ENCODE measurements at places on chromosomes 3 and 15.

DNA sequence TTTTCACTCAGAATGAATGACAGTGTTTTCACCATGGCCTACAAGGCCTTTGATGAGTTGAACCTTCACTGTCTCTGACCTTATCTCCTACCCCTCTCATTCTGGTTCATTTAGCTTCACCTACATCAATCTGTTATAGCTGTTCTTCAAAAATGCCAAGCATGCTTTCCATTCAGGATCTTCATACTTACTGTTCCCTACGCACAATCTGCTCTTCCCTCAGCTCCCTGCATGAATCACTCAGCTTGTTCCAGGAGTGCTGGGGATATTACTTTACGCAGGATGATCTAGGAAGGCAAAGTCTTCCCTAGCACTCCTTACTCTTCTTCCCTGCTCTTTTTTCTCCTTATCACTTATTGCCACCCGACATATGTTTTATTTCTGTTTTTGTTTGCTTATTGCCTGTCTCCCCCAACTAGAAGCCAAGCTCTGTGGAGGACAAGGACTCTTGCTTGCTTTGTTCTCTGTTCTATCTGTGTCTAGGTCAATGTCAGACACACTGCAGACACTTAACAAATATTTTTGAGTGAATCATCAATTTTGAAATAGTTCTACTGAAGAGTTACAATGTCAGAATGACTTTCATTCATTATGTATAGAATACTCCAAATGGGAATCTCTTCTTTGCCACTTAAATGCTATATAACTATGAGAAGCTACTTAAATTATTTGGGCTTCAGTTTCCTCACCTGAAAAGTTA, 238.3 kb upstream of the FEZF2 start:
- no peak for DNase-seq

- no peak for DNase-seq
Measured at GRCh38 chr3:30245858-30246622, 360.4 kb upstream of the TGFBR2 start.

- no peak for DNase-seq
Measured at GRCh38 chr3:42497009-42497731, 5.3 kb upstream of the VIPR1 start.

DNA sequence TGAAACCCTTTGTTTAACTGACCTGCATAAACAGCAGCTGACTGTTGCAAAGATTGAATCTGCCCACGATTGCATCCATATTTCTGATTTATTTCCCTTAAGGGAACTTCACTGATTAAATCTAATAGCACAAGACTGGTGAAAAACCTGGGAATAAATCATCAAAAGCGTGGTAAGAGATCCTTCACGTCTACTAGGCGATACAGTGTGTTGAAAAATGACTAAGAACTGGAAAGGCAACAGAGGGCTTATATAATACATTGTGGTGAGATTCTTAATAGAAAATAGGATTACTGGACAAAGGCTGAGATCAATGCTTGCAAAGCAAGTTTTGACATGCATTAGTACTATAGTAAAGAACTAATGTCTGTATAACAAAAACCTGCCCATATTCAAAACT, 49.0 kb downstream of the POLQ start:
- DNase-seq = no peak

- no peak for DNase-seq
Measured at GRCh38 chr3:134381831-134382442, 7.7 kb upstream of the AMOTL2 start.

DNA sequence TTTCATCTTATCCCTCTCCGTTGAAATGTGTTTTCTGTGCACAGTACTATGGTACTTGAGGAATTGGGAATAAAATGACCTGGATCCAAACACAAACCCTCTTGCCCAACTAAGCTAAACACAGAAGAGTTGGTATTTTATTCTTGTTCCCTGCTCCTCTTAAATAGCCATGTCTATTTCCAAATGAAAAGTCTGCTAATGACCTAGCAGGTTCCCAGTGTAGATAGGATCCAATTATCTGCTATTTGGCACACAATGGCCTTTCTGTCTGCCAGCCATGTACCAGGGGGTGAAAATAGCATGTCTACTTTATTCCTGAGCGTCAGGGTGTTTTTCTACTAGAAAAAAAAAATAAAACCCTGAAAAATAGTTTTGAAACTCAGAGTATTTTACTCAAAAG, 657.0 kb upstream of the NAALADL2 start:
- DNase-seq = no peak

DNA sequence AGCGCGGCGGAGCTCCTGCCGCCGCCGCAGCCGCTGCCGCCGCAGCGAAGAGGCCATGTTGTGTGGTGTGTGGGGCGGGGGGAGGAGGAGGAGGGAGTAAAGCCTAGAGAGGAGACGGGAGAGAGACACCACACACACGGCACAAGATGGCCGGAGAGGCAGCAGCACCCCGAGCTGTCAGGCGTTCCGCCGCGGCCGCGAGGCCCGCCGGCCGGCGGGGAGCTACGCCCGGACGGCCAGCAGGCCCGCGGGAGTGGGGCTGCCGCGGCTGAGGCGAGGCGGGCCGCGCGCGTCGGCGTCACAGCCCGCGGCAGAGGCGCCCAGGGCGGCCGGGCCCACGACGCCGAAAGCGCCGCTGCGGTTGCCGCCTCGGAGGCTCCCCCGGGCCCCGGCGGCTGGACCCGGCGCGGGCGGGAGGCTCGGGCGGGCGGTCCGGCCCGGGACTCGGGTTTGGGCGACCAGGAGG, 17.4 kb upstream of the CHD2 start:
- DNase-seq = no peak

DNA sequence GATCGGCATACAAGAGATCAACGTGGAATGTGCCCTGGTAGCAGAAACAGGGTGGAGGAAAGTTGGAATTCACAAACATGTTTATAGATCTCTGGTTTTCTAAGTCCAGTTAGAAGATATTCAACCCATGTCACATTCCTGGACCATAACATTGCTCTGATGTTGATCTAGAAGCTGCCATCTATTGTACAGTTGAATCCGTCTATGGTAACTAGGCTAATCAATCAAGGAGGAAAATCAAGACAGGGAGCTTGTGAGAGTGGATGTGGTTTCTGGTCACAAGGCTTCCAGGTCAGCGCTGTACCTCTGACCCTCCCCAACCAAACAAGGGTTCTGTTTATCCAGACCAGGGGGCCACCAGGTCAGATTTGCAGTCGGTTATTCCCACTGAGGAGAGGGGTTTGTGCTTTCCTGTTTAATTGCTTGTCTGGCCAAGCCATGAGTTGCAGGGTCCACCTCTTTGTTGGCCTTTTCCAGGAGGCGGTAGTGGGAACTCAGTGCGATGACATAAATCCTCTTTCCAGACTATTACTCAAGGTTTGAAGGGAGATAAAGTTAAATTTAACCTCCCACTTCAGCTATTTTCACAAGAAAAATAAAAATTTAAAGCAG, 130.3 kb downstream of the SLCO3A1 start:
- no peak for DNase-seq

- no peak for DNase-seq
Measured at GRCh38 chr3:103195216-103195615, 760.4 kb downstream of the ZPLD1 start.

DNA sequence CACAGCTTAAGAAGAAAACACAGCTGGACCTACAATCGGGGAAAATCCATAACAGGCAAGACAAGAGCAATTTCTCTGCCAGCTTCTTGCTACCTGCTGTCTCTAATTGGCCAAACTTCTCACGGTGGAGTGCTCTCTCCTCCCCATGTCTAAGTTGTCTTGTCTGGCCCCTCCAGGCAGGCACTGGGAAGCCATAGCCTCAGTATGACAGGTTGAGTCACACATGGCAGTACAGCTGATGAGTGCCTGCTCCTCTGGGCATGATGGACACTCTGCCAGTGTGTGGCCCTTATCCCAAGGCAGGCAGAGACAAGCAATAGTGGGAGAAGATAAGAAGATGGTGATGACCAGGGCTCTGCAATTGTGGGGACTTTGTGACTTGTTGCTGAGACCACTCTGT, 551.8 kb downstream of the DIPK2A start:
- no peak for DNase-seq

DNA sequence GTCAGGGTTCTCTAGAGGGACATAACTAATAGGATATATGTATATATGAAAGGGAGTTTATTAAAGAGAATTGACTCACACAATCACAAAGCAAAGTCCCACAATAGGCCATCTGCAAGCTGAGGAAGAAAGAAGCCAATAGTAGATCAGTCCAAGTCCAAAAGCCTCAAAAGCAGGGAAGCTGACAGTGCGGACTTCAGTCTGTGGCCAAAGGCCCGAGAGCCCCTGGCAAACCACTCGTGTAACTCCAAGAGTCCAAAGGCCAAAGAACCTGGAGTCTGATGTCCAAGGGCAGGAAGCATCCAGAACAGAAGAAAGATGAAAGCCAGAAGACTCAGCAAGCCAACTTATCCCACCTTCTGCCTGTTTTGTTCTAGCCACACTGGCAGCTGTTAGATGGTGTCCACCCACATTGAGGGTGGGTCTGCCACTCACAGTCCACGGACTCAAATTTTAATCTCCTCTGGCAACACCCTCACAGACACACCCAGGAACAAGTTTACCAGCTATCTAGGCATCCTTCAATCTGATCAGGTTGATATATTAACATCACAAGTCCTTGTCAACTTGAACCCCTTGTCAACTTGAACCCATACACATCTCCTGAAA, 54.2 kb upstream of the ACAD9 start:
- DNase-seq = no peak

- DNase-seq = peak; percentile 98
Measured at GRCh38 chr3:120093911-120094775, at the start of gene GSK3B. TSS of gene GSK3B (minus strand) at chr3:120094447. CDS start at chr3:120093434, 1,013 bp downstream.

DNA sequence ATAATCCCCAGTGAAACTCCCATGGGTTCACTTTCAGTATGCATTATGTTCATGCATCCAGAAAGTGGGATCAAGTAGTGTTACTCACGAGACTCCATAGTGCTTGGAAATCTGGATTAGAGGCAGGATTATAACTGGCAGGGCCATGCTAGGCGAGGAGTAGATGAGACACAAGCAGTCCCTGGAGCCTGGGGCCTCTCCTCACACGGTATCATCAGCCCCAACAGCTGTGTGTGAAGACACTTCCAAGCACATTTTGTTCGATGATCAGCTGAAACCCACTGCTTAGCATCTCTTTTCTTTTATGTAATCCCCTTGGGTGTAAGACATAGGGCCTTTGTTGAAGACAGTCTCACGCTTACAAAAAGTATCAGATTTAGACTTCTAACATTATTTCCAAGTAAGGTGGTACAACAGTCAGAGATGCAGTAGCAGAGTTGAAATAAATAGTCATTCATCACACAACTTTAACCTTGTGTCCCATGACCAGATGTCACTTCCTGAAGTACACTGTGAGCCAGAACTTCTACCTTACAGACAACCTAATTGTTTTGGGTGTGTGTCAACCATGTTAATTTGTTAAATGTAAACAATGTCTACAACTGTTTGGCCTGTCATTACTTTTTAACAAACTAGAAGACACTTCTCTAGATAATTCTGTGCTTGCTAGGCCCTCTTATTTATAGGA, 116.9 kb downstream of the GADL1 start:
- no peak for DNase-seq

DNA sequence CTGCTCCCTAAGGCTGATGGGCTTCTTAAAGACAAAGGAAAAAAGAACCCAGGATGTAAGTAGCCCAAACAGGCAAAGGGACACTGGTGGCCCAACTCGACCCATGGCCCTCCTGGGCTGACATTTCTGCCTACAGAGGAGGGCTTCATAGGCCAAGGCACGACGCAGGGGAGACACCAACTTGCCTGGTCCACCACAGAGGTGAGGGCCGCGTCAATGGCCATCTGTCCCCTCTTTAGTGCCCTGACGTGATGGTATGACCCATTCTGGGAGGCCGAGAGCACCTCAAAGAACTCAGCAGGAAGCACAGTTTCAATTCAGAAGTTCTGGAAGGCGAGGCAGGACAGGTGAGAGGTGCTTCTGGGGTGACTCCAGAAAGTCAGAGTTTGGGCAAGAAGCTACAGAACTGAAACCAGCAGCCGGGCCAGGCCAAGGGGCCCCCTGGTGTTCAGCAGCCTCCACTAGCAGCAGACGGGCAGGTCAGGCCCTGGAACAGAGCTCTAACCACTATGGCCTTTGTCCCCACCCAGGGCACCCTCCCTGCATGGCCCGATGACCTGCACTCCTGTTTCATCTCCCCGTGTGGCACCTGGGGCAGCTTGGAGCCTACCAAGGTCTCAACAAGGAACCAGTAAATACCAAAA, 45.1 kb downstream of the HMCES start:
- no peak for DNase-seq

DNA sequence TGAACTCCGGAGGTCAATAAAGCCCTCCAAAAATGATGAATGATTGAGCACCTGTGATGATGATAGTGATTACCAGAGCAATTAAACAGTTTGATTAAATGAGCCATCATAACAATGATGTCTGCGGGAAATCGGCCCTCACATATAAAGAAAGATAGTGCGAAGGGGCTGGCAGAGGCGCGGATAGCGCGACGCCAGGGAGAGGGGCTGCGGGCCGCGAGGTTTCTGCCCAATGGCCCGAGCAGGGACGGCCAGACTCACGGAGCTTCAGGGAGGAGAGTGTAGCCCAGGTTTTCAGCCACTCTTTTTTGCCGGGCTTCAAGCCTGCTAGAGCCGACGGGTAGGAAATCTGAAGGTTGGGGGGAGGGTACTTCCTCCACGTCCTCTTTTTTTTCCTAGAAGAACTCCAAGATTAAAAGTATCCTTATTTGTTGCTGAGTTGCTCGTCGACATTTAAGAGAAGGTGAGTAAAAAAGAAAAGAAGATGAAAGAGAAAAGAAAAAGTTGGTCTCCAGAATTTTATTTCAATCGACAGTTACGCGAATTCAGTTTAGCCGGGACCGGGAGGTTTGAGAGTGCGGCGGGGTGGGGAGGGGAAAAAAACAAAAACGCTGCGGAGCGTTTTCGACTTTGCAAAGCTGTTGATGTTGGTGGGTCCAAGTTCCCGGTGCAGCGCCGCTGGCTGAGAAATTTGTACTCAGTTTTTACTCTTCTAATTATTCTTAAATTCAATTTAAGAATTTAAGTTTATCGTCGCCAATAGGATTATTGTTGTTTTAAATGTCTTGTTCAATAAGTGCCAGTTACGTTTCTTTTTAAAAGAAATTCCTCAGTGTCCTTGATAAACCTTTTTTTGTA, 2.2 kb upstream of the MEIS2 start:
- no peak for DNase-seq

GRCh38 chr15:54681584-54681983, 515.2 kb downstream of the RSL24D1 start:
- no peak for DNase-seq

DNA sequence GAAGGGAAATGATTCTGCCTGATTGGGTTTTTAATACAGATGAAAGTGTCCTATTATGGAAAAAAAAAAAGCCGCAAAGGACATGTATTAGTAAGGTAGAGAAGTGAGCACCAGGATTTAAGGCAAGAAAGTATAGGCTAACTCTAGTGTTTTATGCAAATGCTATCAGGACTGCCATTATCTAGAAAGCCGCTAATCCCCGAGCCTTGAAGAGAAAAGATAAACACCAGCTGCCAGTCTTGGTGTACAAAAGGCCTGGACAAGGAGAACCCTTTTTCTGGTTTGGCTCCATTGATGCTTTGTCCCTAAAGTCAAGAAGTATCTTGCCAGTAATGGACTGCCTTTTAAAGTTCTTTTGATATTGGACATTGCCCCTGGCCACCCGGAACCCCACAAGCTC, 8.6 kb upstream of the TRIM59 start:
- no peak for DNase-seq

DNA sequence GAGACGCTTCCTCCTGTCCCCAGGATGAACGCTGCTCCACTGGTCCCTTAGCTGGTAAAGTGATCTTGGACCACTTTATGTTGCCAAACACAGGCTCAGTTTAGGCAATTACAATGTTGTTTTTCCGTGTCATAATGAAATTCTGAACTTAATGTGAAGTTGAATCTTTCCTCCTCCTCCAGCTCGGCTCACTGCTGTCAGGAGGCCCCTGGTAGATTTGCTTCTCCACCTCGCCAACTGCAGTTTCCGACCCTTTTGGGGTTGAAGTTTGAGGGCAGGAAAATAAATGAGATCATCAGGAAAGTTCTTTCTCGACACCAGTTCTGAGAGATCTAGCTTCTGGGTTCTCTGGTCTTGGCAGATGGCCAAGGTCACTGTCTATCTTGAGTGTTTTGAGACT, 27.8 kb downstream of the CFAP161 start:
- DNase-seq = no peak
